G401 (cell line): ENCODE measurements at places on chromosomes 4 and X. TPM values are rescaled to one million over a fixed set of nuclear protein-coding genes. Genes with fewer than 3 reads are reported as not detected.

DNA sequence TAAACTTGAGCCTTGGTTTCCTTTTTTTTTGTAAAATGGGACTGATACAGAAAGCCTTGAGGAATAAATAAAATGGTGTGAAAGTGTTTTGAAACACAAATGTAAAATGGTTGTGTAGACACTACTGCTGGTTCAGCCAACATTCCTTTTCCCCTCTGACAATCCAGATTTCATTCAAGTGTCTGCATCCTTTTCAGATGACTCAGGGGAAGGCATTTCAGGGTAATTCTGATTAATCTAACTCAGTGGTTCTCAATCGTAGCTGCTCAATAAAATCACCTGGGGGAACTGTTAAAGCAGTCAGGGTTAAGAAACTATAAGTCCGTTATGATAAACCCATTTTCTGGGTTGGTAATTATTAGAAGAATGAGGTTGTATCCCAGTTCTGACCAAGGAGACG, 4.6 kb downstream of the ARHGAP10 start:
- DNase-seq: no peak

- DNase-seq: no peak
Observed at GRCh38 chr4:24680746-24681448, 96.5 kb upstream of the DHX15 start.

Gene DDX53
- not detected in 2 replicates for total RNA-seq

- no peak for DNase-seq
Observed at GRCh38 chr4:87950936-87951511, 24.5 kb upstream of the SPP1 start.

DNA sequence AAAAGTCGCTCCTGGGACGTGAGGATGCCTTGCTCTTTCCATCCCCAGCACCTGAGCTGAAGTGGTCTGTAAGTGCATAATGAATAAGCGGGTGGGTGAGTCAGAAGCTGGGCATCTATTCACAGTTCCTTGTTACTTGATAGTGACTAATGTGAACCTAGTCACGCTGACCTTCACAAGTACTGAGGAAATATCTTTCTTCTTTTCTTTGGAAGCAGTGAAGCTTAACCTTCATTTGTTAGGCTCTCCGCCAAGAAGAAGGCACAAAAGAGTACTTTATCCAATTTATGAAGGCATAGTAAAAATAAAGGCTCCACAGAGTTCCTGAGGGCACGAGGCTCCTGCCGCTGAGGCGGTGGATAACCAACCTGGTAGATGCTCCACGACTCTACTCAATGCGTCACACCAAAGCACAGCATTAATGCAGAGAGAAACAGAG, 475.7 kb upstream of the SLIT2 start:
- no peak for DNase-seq

Gene PLXNA3
- 3.6 and 6.0 TPM in 2 replicates for total RNA-seq

Gene BTC
- not detected in 2 replicates for total RNA-seq

DNA sequence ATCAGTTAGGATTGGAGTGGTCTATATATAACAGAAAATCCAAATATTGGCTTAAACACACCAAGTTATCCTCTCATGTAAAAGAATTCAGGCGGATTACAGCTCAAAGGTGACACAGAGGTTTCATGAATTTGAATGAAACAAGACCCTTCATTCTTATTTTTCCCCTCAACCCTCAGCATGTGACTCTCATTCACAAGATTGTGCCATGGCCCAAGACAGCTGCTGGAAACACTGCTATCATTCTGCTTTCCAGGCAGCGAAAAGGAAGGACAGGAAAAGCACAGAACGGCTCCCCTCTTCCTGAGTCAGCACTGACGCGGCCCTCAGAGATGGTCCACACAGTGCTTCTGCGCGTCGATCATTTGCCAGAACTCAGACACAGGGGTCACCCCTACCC, 891.0 kb upstream of the FRG1 start:
- no peak for DNase-seq

GRCh38 chr4:54607067-54607466, 50.7 kb upstream of the KIT start:
- no peak for DNase-seq

Gene CXorf49
- total RNA-seq: not detected in 2 replicates

Gene GAGE12H
- total RNA-seq: not detected in 2 replicates

Gene IL3RA
- not detected in 2 replicates for total RNA-seq

- DNase-seq: no peak
Observed at GRCh38 chr4:159018062-159018629, 84.7 kb upstream of the RAPGEF2 start.

- no peak for DNase-seq
Observed at GRCh38 chrX:154020536-154021115, 924 bp upstream of the IRAK1 start.

DNA sequence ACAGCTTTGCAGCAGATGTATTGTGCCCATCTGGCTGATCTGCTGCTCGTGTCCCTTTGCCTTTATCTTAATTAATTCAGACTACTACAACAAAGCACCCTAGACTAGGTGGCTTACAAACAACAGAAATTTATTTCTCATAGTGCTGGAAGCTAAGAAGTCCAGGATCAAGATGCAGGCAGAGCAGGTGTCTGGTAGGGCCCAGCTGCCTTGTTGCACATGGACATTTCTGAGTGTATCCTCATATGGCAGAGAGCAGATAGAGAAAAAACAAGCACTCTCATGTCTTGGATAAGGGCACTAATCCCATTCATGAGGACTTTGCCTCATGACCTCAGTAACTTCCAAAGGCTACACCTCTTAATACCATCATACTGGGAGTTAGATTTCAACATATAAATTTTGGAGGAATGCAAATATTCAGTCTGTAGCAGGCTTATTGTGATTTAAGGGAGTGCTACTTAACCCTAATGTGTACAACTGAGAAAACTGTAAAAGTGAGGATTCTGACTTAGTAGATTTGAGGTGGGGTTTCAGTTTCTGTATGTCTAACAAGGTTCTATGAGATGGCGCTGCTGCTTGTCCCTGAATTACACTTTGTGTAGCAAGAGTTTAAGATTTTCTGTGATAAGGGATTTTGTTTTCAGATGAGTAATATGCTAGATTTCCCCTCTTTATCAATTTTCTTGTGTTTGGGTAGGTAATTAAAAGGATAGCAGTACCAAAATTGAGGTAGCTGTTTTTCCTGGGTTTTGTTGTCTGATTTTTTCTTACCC, 473.2 kb upstream of the TECRL start:
- no peak for DNase-seq

Gene MAGEC1
- total RNA-seq: not detected in 2 replicates

Gene POU3F4
- total RNA-seq: not detected in 2 replicates

GRCh38 chr4:145545538-145546174, 64.0 kb downstream of the SMAD1 start:
- no peak for DNase-seq
